ENCODE measurements at places on chromosomes 1 and 21.

DNA sequence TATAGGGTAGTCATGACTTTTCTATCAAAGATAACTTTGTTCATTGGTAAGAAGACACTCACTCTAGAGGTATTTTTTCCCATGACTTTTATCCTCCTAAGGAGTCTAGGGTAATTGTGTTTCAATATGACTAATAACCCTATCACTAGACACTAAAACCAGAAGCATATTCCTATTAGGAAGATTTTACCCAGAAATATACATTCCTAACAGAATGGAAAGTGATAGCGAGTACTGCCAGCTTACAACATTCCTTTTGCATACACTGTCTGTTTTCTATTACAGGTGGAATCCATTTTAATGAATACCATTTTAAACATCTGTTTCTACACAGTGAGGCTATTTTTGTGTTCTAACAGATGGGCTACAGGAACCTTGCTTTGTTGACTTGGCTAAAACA lies 31.4 kb upstream of the C1orf185 start:
- no peak for DNase-seq

- DNase-seq, result no peak
These were observed 404.8 kb downstream of the HLX start for GRCh38 chr1:221284028-221284427.

DNA sequence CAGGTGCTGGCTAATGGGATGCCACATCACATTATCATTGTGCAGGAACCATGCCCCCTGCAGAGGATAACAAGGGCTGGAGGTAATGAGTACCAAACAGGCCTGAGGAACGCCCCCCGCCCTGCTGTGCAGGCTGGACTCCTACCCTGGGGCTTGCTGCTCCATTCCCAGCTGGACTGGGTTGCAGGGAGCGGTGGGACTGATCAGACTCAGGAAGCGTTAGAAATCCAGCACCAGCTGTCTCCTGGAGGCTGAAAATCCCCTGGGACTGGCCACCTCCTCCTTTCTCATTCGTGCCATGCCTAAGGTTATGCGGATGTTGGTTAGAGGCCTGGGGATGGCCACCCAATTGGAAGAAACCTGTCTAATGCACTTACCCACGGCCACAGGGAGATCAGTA lies 36.9 kb upstream of the POU3F1 start:
- no peak for DNase-seq

GRCh38 chr1:58580186-58580585 lies 3.1 kb upstream of the TACSTD2 start:
- no peak for DNase-seq

GRCh38 chr1:211764701-211765100 lies 65.9 kb downstream of the LPGAT1 start:
- no peak for DNase-seq

- DNase-seq, result no peak
These were observed 29.9 kb downstream of the PMVK start for GRCh38 chr1:154906621-154907081.

GRCh38 chr1:45545553-45546310 lies 4.9 kb upstream of the AKR1A1 start:
- DNase-seq, result no peak

GRCh38 chr1:2322065-2322571 lies 69.2 kb downstream of the MORN1 start:
- no peak for DNase-seq

DNA sequence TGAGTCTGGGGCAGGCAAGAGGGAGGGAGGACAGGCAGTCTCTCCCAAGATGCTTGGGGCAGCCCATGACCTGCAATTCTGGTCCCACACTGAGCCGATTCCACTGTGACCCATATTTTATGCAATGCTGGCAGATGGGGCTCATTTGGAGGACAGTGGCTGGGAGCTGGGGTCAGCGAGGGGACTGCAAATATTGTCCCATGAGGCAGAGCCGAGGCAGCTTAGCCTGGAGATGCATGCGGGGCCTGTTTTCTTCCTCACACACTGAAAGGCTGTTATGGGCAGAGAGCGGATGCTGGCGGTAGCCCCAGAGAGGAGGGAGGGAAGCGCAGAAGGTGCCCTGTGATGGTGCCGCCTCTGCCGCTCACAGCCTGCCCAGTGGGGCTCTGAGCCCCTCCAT lies 128.5 kb upstream of the POU3F1 start:
- no peak for DNase-seq

GRCh38 chr1:30511563-30511962 lies 211.8 kb downstream of the MATN1 start:
- DNase-seq, result no peak

DNA sequence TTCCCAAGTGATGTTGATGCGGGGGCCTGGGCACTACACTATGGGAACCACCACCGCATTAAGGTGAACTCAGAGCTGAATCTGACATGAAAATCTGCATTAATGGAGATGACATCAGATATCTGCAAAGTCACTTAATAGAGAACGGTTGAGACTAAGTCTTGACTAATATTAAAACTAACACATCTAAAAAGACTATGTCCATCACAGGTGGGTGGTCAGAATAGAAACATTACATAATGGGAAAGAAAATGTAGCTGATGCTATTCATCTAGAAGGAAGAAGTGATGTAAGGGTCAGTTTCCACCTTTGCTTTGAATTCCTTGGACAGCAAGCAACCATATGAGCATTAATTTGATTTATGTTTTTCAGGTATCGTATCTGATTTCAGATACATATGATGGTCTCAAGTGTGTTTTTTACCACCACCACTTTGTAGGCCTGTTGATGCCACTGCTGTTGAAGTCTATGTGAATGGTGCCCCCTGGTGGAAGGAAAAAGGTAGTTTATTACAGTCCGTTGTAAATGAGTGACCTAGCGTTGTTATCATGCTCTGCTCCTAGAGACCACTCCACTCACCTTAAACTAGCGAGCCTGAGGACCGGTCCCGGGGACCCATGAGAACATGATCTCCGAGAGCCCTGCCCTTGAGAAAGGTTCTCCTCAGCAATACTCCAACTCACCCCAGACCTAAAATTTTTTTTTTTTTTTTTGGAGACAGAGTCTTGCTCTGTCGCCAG lies 73.5 kb downstream of the BACH1 start:
- peak; percentile 19 for DNase-seq

GRCh38 chr1:225885336-225885735 lies 3.2 kb upstream of the TMEM63A start:
- DNase-seq, result no peak

DNA sequence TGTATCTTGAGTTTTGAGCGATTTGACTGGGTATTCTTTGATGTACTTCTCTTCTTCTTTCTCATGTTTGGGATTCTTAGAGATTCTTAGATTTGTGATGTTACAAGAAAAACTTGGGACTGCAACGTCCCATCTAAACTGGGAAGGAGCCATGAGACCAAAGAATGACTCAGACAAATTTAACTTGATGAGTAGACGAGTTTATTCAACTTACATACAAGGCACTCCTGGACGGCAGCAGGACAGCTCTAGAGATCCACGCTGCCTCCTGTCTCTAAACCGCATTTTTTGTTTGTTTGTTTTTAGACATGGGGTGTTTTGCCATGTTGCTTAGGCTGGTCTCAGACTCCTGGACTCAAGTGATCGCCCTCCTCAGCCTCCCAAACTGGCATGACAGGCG lies 137.1 kb downstream of the PIK3R3 start:
- DNase-seq, result no peak

DNA sequence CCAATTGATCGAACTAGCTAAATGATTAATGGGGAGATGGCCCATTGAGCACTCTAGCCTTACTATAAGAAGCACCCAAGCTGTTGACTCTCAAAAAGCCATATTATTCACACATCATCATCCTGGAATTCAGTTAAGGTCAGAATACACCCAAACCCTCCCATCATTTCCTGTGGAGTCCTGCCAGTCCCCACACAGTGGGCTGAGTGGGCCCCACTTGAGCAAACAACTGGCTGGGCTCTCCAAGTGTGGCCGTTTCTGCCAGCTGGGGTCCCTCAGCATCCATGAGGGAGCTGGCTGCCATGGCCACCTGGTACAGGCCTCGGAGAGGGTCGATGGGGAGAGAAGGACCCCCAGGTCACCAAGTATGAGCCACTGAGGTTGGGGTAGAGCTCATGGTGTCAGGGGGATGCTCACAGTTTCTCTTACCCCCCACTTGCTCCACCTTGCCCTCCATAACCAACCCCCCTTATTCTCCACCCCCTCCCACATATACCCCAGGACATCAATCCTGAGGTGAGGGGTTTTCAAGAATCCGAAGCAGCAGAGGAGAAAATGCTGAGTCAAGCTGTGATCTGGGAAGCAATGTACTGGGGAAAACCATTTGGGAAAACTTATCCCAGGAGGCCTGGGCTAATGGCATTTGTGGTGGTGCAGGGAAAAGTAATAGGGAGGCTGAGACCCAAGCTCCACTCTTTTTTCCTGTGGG lies 60.3 kb downstream of the UBE2T start:
- DNase-seq, result no peak

GRCh38 chr1:107870696-107871095 lies 94.3 kb downstream of the VAV3 start:
- DNase-seq, result no peak

- no peak for DNase-seq
These were observed 6.6 kb upstream of the CALML6 start for GRCh38 chr1:1908506-1908791.

DNA sequence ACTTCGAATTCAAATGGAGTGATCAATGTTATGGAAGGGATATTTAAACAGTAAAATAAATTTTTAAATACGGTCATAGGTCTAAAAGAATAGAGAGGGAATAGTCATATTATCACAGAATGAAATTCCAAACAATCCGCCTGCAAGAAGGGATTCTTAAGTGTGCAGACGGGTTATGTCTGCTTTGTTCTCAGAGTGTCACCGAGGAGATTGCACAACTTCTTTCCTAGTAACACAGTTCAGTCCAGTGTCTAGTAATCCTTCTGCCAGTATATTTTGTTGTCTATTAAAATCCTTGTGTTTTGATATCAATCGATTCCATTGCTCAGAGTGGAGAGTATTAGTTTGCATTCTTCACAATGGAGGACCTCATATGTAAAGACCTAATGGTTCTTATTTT lies 48.4 kb downstream of the LRRC53 start:
- DNase-seq, result no peak

DNA sequence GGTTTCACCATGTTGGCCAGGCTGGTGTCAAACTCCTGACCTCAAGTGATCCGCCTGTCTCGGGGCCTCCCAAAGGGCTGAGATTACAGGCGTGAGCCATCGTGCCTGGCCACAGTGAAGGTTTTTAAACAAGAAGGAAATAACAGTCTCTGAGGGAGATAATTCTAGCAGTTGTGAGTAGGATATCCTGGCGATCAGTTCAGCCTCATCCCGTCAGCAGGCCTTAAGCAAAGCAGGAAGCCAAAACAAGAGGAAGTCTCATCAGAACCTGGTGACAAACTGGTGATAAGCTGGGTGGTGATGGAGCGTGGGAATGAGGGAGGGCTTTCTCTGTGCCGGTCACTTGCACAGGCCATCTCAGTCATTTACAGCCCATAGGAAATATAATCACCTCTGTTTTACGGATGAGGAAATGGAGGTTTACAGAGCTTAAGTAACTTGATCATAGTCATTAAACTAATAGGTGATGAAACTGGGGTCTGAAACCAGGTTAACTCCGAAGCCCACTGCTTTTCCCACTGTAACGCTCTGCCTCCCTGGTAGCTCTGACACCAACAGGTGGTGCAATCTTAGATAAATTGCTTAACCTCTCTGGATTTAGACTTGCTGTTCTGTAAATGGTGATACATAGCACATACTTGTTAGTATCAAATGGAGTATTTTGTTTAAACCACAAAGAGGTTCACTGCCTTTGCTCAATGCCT lies 40.8 kb upstream of the A3GALT2 start:
- DNase-seq, result no peak

DNA sequence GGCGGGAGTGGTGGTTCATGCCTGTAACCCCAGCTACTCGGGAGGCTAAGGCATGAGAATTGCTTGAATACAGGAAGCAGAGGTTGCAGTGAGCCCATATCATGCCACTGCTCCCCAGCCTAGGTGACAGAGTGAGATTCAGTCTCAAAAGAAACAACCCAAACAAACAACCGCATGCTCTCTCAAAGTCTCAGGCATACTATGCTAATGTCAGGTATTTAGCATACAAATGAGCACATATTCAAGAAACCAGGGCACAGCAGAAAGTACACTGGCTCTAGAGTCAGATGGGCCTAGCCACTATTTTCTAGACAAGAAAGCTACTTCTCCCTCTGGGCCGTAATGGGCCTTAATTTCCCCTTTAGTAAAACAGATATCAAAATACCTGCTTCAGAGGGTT lies 55.0 kb downstream of the ELAVL4 start:
- no peak for DNase-seq

GRCh38 chr1:3698660-3699408 lies 46.5 kb downstream of the TP73 start:
- DNase-seq, result no peak

GRCh38 chr1:112146201-112146715 lies 156.8 kb upstream of the KCND3 start:
- DNase-seq, result no peak

DNA sequence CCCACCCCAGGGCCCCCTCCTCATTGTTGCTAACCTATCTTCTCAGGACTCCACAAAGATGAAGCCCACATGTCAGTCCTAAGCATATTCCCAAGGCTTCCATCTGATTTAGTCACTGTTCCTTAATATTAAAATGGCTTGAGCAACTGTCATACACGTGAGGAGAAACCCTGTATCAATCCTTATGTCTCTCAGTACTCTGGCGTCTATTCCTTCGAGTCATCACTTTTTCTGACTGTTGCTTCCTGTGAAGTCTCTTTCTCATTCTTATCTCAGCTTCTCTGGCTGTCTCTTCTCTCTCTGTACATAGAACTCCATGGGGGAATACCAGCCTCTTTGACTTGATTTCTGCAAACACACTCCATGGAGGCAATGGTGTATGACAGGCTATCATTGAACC lies 98.4 kb downstream of the C4BPA start:
- DNase-seq, result no peak

- DNase-seq, result no peak
These were observed 12.9 kb downstream of the DESI2 start for GRCh38 chr1:244665771-244666217.

- DNase-seq, result peak; percentile 61
These were observed 9.1 kb upstream of the MTFR1L start for GRCh38 chr1:25810341-25811299.

DNA sequence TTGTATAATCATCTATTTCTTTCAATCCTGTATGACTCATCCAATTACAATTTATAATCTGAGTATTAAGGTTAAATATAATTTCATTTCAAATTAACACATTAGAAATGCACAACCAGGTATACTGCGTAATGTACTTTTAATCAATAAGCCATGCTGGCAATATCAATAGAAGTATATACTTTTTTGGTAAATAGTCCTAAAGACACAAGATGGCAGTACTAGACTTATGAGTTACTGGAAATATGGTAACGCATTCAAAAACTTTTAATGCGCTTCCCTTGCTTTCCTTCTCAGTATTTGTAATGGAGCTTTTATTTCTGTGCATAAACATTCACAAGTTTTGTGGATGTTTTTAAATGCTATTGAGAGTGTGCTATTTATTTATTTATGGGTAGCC lies 1162.0 kb upstream of the TMPRSS15 start:
- no peak for DNase-seq

DNA sequence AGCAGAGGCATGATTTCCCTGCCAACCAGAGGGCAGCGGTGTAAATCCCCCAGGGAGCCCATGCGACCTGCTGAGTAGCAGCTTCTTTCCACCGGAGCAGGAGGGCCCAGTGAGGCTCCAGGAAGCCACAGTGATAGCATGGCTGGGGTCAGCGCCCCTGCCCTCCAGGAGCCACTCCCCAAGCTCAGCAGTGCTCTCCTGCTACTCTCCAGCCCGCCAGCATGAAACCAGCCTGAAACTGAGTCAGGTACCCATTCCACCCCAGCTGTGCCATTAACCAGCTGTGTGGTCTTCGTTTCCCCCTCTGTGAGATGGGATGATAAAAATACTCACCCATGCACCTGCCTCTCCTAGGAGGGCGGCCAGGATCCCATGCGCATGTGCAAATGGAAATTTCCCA lies 123.8 kb upstream of the TMEM51 start:
- DNase-seq, result no peak

GRCh38 chr1:46478721-46479485 lies 10.7 kb upstream of the DMBX1 start:
- DNase-seq, result no peak
